ENCODE measurements at places on chromosomes 12 and 14.

DNA sequence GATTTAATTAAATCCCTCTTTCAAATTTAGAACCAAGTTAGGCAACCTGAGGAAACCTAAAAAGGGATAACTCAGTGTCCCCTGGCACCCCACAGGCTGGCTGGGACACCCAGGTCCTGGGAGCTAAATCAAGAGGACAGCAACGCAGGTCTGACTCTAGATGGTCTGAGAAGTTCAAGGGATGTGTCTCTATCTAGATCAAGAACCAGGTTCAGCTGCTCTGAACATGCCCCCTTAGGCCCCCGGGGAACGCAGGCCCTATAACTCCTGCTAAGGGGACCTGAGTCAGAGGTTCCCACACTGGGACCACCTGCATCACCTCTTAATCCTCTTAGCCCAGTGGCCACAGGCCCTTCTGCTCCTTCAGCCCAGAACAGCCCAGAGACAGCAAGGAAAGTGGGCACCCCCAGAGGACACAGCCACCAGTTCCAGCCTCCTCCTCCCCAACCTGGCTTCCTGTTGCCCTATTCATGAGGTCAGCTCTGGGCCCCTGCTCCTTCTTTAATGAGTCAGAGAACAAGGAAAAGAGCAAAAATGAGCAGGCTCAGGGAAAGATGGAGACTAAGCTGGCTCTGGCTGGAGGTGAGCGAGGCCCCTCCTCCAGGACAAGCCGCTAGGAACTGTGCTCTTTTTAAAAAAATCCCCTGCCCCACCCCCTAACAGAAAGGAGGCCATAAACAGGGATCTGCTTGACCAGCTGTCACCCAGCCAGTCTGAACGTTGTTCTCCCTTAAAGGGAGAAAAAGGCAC, 10.8 kb downstream of the PITPNM2 start:
- no peak for DNase-seq

GRCh38 chr14:96001866-96002497, 37.2 kb upstream of the C14orf132 start:
- no peak for DNase-seq

GRCh38 chr14:71264260-71264659, 357.0 kb downstream of the PCNX1 start:
- DNase-seq, result no peak

- no peak for DNase-seq
Measured at GRCh38 chr14:44652640-44653039, 145.6 kb upstream of the FSCB start.

DNA sequence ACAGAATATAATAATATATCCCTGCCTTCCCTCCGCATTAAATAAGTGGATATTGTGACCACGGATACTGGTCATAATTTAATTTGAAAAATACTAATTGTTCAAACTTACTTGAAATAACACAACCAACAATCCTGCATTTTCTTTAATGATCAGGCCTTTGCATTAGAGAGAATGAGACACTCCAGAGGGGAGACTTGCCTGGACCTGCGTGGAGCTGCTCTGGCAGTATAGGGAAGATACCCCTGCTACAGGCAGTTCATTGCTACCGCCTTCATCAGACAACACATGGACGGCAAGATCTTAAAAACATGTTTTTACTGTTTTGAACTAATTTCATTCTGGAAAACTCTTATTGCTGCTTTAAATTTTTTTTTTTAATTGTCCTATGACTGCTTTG, 211.0 kb upstream of the FAR2 start:
- DNase-seq, result no peak

DNA sequence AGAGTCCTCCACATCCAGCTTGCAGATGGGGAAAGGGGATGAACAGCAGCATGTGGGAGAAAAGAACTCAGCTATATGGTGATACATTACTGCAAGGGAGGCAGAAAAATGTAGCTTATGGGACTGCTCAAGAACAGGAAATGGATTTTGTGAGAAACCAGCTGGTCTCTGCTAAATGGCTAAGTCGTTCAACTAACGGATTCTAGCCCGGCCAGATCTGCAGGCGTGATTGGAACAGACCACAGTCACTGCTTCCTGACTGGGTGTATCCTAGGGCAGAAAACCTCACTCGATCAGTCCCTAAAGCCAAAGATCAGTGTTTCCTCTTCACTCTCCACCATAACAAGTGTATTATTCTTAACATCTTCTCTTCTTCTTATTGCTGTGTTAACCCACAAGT, 8.1 kb upstream of the PTGDR start:
- no peak for DNase-seq

DNA sequence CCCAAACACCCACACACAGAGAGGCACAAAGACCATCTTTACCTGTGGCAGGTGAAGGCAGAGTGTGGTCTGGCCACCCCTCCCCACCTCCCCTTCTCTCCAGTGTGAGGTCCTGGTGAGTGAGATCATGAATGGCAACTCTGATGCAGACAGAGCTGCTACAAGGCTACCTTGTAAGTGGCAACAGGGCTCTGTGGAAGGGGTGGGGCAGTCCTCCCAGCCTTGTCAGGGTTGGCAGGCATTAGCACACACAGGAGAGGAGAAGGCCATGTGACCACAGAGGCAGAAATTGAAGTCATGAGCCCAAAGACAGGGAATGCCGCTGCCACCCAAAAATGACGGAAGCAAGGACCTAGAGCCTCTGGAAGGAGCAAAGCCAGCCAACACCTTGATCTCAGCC, 30.7 kb downstream of the VWF start:
- DNase-seq, result peak; percentile 65

DNA sequence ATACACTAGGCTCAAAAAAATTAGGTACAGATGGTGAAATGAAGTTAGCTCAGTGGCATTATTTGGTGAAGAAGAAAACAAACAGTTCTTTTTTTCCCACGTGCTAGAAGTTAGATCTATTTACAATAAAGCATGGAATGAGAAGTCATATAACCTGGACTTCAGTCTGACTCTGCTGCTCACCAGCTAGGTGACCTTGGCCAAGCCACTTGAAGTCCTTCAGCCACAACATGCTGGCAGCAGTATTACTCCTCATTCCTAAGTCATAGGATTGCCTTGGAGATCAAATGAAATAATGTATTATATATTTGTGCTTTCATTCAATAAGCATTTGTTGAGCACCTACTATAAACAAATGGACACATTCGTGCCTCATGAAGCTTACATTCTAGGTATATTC, 45.2 kb downstream of the PTHLH start:
- no peak for DNase-seq

GRCh38 chr14:103064978-103065377, 7.6 kb upstream of the CDC42BPB start:
- DNase-seq, result no peak

DNA sequence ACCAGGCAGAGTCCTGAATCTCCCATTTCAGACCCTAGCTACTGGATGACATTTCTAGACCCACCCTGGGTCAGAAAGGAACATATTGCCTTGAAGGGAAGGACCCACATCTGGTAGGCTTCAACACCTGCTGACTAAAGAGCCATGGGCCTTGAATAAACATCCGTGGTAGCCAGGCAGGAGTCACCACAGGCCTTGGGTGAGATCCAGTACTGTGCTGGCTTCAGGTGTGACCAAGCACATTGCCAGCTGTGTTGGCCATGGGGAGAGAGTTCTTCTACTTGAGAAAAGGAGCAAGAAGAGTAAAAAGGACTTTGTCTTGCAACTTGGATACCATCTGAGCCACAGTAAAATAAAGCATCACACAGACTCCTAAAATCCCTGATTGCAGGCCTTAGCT, 332.6 kb downstream of the SLC16A7 start:
- no peak for DNase-seq

GRCh38 chr12:110224379-110225304, 56.4 kb upstream of the ATP2A2 start:
- DNase-seq, result no peak

- no peak for DNase-seq
Measured at GRCh38 chr14:58249611-58250010, 5.0 kb downstream of the PSMA3 start.

DNA sequence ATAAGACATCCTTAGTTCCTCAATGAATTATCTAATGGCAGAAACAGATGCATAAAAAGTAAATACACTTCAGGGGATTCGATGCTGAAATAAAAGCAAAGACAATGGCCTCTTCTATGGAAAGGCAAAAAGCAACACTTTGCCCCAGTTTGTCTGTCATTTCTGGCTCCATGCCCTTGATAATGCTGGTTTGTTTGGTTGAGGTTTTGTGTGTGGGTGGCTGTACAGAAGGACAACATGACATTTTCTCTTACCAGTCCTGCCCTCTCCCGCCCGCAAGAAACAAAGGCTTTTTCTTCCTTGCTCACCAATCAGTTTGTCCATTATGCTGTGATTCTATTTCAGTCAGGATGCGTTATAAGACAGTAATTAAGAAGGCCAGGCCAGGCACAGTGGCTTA, 18.1 kb upstream of the WDR89 start:
- DNase-seq, result no peak

DNA sequence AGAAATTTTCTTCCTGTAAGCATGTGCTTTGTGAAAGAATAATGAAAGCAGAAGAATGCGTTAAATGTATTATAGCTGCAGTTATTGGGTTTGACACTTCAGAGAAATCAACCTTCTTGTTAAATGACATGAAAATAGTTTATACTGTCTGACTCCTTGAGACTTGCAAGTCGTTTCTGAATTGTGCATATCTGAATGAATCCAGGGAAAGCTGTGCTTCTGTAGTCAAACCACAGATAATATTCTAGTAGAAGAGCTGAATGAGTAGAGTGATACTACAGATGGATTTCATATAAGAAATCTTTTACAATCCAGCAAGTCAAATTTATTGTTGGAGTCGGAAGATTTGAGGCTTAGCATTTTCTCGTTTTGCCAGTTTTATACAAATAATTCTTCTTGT, 343.3 kb downstream of the RAD51B start:
- DNase-seq, result no peak

- no peak for DNase-seq
Measured at GRCh38 chr12:48032597-48032996, 28.3 kb upstream of the COL2A1 start.

- DNase-seq, result no peak
Measured at GRCh38 chr12:26133521-26133920, 8.7 kb upstream of the BHLHE41 start.

GRCh38 chr12:131072451-131073230, 118.9 kb downstream of the ADGRD1 start:
- DNase-seq, result peak; percentile 15

DNA sequence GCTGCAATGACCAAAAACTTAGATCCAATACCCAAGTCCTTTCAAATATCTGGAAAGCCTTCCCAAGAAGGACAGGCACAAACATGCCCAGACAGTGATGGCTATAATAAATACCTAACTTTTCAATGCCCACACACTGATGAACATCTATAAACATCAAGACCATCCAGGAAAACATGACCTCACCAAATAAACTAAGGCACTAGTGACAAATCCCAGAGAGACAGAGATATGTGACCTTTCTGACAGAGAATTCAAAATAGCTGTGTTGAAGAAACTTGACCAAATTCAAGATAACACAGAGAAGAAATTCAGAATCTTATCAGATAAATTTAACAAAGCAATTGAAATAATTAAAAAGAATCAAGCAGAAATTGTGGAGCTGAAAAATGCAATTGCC, 38.7 kb upstream of the INSM2 start:
- DNase-seq, result no peak

- DNase-seq, result no peak
Measured at GRCh38 chr12:101698800-101699347, 1.4 kb downstream of the CHPT1 start.

- DNase-seq, result no peak
Measured at GRCh38 chr14:104224131-104224505, 85.7 kb downstream of the KIF26A start.

- DNase-seq, result no peak
Measured at GRCh38 chr12:123937707-123938591, 34.7 kb downstream of the CCDC92 start.

DNA sequence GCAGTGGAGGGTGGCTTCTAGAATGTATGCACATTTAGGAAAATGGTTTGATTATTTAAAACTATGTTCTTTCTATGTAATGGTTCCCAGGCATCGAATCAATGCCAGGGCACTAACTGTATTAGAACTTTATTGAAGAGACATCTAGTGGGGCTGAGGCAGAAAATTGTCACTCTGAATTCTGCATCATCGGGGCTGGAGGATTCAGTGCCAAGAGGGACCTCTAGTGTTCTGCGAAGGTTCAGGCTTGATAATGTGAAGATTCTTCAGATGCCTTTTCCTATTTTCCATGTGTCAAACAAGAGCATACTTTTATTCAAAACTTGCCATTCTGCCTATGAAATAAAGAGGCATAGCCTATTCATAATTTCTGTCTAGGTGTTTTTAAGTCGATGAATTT, 146.3 kb downstream of the CAND1 start:
- no peak for DNase-seq

DNA sequence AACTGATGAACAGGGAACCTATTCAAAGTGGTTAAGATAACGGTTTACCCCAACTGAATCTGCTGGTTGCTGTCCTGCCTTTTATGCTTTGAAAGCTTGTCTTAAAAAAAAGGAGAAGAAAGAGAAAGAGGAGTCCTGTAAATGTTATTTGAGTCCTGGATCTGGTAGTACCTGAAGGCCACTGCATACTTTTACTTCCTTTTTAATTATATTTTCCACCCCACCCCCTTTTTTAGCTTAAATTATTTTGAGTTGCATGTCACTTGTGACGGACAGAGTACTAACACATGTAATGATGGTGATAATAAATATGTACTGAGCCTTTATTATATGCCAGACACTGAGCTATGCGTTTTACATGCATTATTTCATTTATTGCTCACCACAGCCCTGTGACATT, 2.5 kb upstream of the AMIGO2 start:
- DNase-seq, result no peak

DNA sequence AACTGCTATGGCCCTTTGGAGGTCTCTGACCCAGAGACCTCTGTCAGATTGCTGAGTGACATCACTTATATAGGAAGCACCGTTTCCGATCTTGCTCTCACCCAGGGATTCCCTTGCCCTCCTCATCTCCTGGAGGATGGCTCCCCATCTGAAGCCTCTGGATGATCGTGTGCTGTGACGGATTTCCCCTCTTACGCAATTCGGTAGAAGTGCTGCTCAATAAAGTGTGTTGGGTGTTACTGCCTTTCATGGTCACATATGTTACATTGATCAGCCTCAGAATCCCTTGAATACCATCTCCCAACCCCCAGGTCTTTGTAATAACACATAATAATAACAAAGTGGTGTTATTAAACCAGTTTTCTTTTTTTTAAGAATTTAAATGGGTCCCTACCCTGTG, 107.3 kb upstream of the CLEC14A start:
- no peak for DNase-seq

DNA sequence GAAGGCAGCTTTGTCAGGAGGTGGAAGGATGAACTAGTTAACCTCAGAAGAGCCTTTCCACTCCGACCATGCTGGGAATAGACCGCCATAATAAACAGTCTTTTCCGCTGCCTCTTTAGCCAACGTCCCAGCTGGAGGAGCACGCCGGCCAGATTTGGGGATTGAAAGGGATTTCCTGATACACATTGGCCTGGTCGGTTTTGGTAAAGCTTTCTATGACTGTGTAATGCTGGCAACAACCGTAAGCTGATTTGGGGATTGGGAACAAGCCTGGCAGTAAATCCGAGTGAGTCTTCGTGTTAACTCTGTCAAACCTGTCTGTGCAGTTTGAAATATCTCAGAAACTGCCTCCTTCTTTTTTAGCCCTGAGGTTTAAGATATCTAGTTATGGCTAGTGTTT, 87.0 kb downstream of the DAD1 start:
- DNase-seq, result no peak
